ENCODE measurements at places on chromosomes 5 and 9.

GRCh38 chr5:135034963-135035677, 1.1 kb upstream of the PITX1 start:
- no peak for DNase-seq

GRCh38 chr5:40505031-40505430, 174.7 kb upstream of the PTGER4 start:
- no peak for DNase-seq

GRCh38 chr9:124448019-124448418, 2.2 kb upstream of the ADGRD2 start:
- no peak for DNase-seq

DNA sequence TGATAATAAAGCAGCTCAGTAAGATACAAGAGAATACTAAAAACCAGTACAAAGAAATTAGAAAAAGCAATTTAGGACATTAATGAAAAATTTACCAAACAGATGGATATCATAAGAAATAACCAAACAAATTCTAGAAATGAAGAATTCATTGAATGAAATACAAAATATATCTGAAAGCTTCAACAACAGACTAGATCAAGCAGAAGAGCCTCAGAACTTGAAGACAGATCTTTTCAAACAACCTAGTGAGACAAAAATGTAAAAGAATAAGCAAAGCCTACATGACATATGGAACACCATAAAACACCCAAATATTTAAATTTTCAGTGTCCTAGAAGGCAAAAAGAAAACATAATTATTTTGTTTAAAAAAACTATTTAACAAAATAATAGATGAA, 66.9 kb downstream of the SKIC3 start:
- DNase-seq, result no peak

DNA sequence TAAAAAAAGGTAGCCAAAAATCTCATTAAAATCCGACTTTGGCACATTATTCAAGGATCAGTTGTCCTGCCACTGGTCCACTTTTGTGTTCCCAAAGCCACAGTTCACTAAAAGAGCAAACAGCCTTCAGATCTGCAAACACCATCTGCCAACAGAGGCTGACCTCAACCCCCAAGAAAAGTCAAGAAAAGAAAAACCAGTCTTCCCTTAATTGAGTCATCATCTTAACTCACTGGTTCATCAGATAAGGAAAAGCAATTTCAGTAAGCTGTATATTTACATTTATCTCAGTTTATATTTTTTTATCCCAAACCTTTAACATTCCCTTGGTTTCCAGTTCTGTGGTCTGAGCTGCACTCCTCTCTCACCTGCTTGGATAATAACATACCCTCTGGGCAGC, 21.2 kb downstream of the RASEF start:
- no peak for DNase-seq

- no peak for DNase-seq
Observed at GRCh38 chr9:129038109-129038852, 1.9 kb downstream of the MIGA2 start.

DNA sequence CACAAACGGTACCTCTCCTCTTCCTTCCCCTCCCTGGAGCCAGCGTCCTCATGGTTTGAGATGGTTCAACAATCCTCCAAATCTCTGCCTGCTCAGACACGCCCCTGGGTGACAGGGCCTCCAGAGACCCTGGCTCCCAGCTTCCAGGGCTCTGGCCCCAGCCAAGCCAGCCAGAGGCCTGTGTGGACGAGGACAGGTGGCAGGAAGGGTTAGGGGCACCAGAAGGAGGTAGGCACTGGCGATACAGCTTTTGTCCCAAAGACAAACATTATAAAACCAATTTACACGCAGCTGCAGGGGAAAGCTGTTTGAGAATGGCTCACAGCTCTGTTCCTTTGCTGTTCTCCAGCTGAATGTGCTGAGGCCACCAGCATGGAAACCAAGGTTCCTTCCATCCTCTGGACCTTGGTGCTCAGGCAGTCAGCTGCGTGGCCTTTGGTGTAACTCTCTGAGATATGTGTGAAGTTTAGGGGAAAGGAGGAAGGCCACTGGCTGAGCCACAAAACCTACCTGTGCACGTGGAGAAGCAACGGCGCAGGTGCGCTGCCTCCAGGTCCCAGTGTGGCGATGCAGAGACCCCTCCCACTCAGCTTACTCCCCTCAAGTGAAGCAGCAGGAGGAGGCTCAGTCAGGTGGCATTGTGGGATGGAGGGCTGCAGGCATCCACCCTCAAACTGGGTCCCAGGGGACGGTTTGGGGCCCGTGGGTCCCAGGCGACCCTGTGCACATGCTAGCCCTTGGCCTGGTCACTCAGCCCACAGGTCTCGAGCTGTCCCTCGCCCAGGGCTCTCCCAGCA, 4.3 kb upstream of the QRFP start:
- DNase-seq, result no peak

GRCh38 chr9:100072805-100073204, 26.0 kb downstream of the ERP44 start:
- no peak for DNase-seq

DNA sequence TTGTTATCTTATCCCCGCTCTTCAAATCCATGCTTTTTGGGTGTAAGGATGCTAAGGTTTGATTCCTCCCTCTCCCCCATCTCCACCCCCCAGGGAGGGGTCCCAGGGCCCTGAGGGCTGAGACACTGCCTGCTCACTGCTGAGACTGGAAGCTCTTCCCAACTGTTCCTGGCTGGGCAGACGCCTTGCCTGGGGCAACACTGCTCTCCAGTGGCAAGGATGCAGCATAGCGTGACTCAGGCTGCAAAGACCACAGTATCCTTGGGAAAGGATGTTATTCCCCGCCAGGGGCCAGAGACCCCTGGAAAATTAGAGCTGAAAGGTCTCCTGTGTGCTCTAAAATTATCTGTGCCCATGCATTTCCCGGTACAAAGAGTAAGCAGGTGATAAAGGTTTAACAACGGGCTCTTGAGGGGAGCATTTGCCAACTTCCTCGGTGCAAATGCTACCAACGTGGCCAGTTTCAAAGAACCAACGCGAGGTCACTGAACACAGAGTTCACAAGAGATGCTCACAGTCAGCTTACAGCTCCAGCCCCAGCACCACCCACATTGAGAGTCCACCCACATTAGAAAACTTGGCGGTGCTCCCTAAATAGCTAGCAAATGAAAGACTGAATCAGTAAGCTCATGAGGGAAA, 271.9 kb downstream of the NSG2 start:
- DNase-seq, result peak; percentile 22

GRCh38 chr9:69446496-69446895, 121.5 kb downstream of the ENTREP1 start:
- no peak for DNase-seq

DNA sequence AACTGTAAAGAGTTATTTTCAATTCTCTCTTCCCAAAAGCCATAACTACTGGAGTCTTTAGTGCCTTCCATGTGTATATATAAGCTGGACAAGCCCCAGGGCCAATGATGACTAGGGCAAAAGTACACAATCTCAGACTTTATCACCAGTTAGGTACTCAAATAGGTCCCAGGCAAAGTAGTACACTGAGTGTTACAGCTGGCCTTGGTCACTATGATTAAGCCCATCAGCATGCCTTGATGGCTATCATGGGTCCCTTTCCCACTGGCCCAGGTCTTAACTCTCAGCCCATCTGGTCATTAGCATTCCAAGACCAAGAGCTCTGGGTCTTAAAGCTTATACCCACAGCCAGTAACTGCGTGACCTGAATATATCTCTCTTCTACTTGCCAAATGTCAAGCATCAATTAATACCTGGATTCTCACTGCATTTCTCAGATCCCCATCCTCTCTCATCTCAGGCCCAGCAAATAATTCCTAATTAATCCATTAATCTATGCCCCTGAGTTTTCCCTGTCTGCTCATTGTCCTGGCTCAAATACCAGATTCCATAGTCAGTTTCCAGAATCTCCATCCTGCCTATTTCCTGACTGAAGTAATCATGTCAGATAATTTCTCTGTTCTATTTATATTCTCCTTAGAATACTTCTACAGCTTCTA, 62.3 kb downstream of the NR6A1 start:
- no peak for DNase-seq

- DNase-seq, result no peak
Observed at GRCh38 chr5:96324708-96325107, 108.3 kb downstream of the PCSK1 start.

DNA sequence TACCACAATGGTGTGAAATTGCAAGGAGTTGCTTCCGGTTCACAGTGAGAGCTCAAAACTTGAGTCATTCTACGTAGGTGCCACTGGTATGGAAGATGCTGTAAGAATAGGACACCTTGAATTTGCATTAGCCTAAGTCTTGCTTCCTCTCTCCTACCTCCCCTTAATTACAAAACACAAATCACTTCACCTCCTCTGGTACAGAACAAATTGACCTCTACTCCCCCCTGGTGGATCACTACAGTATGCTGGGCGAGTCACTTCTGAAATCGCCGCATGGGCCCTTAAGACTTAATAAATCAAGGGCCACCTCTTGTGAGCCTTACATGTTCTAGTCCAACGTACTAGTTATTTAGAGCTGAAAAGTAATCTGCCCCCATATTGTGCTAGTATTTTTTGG, 145.3 kb upstream of the SMARCA2 start:
- peak; percentile 65 for DNase-seq

DNA sequence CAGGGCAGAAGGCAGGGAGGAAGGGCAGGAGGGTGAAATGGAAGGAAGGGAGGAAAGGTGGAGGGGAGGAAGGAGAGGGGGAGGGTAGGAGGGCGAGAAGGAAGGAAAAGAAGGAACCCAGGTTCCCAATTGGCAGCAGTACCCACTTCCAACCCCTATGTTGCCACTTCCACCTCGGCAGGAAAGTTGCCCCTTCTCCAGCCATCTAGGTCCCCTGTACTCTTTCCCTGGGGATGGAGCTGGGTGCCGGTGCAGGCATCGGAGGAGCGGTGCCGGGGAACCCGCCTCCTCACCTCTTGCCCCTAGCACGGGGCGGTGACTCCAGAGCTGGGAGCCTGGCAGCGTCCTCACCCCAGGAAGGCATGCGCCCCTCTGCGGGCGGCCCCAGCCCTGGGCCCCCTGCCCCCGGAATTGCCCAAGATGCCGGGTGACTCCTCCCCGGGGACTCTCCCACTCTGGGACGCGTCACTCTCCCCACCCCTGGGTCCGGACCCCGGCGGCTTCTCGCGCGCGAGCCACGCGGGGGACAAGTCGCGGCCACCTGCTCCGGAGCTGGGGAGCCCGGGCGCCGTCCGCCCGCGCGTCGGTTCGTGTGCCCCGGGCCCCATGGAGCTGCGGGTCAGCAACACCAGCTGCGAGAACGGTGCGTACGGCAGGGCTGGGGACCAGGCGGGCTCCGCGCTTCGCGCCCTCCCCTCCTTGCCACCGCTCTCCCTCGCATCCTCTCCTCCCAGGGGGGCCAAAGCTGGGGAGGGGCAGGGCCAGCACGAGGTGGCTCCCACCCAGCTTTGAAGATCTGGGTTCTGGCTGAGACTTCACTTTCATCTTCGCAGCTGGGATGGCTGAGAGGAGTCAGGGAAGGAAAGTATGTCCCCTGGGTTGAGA, at the start of gene NIPAL4:
NIPAL4 (plus strand) TSS at position 499 of the 885 bp plus-strand sequence; CDS start at position 607, 108 bp downstream.
- no peak for DNase-seq

DNA sequence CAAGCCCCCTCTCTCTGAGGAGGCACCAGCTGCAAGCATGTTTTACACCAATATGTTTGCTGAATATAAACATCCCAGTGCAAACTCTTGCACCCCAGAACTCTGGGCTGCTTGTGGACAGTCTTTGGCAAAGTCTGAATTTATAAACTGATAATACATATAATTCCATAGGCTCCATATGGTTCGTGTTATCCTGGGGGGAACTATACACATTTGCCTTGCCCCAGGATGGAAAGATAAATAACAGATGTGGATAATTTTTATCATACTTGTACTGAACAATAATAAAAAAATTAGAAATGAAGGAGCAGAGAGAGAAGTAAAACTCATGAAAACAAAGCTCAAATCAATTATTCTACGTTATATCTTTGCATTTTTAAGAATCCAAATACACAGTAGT, 50.6 kb upstream of the GAS1 start:
- no peak for DNase-seq
